ENCODE measurements at places on chromosomes 3 and 15.

- no peaks in the 10 kb centered on the region for H3K36me3 ChIP-seq
- H3K27me3 ChIP-seq: no peaks in the 10 kb centered on the region
- H3K4me3 ChIP-seq: no peak overlapping the region
- H3K27ac ChIP-seq: no peak overlapping the region
- no peak for DNase-seq
Measured at GRCh38 chr3:61813636-61814035, 252.3 kb downstream of the PTPRG start.

DNA sequence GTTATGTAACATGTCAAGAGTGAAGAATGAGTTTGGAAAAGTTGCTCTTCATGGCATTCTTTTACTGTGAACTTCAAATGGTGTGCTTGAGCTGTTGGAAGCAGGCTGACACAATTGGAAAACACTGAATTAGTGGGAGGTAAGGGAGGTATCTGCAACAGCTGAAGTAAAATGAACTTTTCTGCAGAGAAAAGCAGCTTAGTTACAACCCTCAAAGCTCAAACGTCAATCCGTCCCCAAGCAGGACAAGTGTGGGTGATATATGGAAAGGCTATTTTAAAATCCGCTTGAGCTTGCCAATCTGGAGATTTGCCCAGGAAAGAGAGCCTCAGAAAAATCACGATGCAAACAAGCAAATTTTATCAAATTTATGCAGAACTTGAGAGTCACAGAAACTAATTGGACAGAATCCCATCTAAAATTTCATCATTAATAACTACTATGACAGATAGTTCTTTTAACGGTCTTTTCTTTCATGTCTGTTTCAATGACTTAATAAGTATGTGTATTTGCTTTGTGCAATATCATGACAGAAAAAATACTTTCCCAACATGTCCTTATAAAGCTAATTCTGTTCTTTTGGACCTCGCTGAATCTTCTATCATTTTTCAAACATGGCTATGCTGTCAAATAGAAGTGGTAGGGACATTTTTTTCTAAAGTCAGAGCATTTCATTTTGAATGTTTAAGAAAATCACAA is 266.6 kb upstream of the SLITRK3 start:
- H3K4me3 ChIP-seq: no peak overlapping the region
- H3K36me3 ChIP-seq: no peaks in the 10 kb centered on the region

DNA sequence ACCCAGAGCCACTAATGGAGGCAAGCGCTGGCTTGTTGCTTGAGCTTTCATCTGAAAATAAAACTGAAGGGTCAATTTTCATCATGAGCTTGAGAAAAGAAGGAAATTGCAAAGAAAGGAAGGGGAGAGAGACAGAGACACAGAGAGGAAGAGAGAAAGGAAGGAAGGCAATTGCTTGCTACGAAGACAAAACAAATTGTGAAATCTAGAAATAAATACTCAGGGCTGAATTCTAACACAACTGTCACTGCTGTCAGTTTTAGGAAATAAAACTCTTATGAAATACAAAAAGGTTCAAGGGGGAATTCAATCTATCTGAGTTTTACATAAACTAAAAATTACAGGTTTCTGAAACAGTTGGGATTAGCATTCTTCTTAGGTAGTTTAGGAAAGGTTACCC is 36.7 kb downstream of the FOXP1 start:
- peaks cover 10% of the 10 kb centered on the region for H3K4me1 ChIP-seq
- peak overlapping the region; percentile 53 for H3K27ac ChIP-seq
- H3K27me3 ChIP-seq: no peaks in the 10 kb centered on the region
- H3K36me3 ChIP-seq: peaks cover 8% of the 10 kb centered on the region

DNA sequence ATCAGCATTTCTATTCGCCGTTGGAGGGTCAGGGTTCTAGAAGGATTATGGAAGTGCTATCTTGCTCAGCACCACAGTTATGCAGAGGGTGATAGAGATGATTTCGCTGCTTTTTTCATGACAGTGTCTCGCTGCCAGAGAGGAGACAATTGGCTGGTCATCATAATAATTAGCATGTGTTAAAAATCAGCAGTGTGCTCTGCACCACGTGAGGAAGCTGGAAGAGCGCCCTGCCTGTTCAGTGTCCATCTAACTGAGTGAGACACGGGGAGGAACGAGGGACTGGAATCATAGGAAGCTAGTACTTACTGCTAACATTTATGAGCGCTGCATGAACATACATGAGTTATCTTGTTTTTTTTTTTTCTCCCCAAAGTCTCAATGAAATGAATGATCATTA is 116.2 kb upstream of the PLAAT1 start:
- H3K4me1 ChIP-seq: no peaks in the 10 kb centered on the region
- no peaks in the 10 kb centered on the region for H3K36me3 ChIP-seq

DNA sequence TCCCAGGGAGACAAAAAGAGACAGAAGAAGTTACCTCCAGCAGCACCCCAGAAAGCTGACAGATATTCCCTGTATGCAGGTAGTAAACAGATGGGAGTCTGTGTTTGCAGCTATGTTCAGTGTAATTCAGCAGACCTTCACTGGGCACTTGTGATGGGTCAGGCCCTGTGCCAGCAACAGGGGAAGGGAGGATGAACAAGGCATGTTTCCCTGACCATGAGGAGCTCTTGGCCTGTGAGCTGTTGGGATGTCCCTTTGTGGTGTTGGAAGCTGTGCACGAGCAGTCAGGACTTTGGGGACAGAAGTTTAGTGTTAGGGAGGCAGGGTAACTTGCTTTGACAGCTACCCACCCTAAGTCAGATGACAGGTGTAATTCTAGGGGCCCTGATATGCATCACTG is 106.0 kb upstream of the TRIM42 start:
- no peak overlapping the region for H3K27ac ChIP-seq
- no peak overlapping the region for H3K4me3 ChIP-seq
- no peaks in the 10 kb centered on the region for H3K36me3 ChIP-seq
- H3K27me3 ChIP-seq: no peaks in the 10 kb centered on the region
- DNase-seq: no peak
- no peaks in the 10 kb centered on the region for H3K4me1 ChIP-seq

- H3K27me3 ChIP-seq: no peaks in the 10 kb centered on the region
- peak overlapping the region; percentile 82 for H3K27ac ChIP-seq
- H3K4me1 ChIP-seq: peaks cover 40% of the 10 kb centered on the region
- no peak overlapping the region for H3K4me3 ChIP-seq
- DNase-seq: no peak
- no peaks in the 10 kb centered on the region for H3K36me3 ChIP-seq
Measured at GRCh38 chr3:101936419-101937356, 87.4 kb downstream of the NFKBIZ start.

DNA sequence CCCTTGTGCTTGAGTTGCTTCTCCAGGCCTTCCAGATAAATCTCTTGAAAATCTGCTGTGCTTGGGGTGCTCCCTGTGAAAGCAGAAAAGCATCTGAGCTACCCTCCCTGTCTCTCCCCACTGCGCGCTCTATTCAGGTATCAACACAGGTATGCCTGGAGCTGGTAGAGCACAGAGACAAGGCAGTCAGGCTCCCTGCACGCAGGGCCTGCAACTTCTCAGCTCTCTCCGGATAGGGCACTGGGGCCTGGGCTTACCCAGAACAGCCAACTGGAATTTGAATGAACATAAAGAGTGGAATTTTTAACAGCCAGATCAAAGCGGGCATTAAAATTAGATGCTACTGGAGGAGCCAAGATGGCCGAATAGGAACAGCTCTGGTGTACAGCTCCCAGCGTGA is 183.6 kb downstream of the XXYLT1 start:
- no peak for DNase-seq
- H3K4me1 ChIP-seq: peaks cover 9% of the 10 kb centered on the region
- peak overlapping the region; percentile 50 for H3K4me3 ChIP-seq
- H3K36me3 ChIP-seq: no peaks in the 10 kb centered on the region

- no peak for DNase-seq
- H3K4me3 ChIP-seq: no peak overlapping the region
- no peaks in the 10 kb centered on the region for H3K36me3 ChIP-seq
- H3K27ac ChIP-seq: no peak overlapping the region
Measured at GRCh38 chr3:109863701-109864100, 526.4 kb upstream of the DPPA4 start.

GRCh38 chr3:58861551-58861950 is 188.3 kb downstream of the CFAP20DC start:
- no peak overlapping the region for H3K27ac ChIP-seq
- H3K36me3 ChIP-seq: no peaks in the 10 kb centered on the region
- H3K4me1 ChIP-seq: no peaks in the 10 kb centered on the region
- H3K4me3 ChIP-seq: no peak overlapping the region
- no peak for DNase-seq

- DNase-seq: no peak
- peaks cover 24% of the 10 kb centered on the region for H3K4me1 ChIP-seq
- no peaks in the 10 kb centered on the region for H3K27me3 ChIP-seq
Measured at GRCh38 chr3:129609591-129610182, 3.2 kb upstream of the PLXND1 start.

Measured in esophagus squamous epithelium (tissue), 5 donors.